A549 treated with CpdA at 1 μM for 4 hours (cell line): ENCODE measurements at places on chromosomes 11 and 22. TPM values are rescaled to one million over a fixed set of nuclear protein-coding genes. Genes with fewer than 3 reads are reported as not detected.

The SLC22A25 gene
- not detected in 5 replicates for total RNA-seq

The ROBO4 gene
- not detected in 5 replicates for total RNA-seq

The OR2AG2 gene
- 0.01 to 0.13 TPM in 2 of 5 replicates, not detected in the others for total RNA-seq

The APOL5 gene
- total RNA-seq, result not detected in 5 replicates

The CDC42EP1 gene
- 27.2 to 39.2 TPM (median 36.6 TPM) in 5 replicates for total RNA-seq

The FAM118B gene
- total RNA-seq, result 14.9 to 16.5 TPM (median 15.5 TPM) in 5 replicates

The PRR33 gene
- 0.02 TPM in 1 of 5 replicates, not detected in the others for total RNA-seq

The CLDN5 gene
- total RNA-seq, result not detected in 5 replicates

The MAP4K2 gene
- total RNA-seq, result 7.8 to 9.8 TPM (median 8.8 TPM) in 5 replicates

The TBC1D22A gene
- total RNA-seq, result 8.8 to 10.4 TPM (median 10.1 TPM) in 5 replicates

The RAG2 gene
- not detected in 5 replicates for total RNA-seq

The RAB36 gene
- 6.1 to 7.3 TPM (median 6.9 TPM) in 5 replicates for total RNA-seq

The PVALB gene
- total RNA-seq, result not detected in 5 replicates

The MMP8 gene
- total RNA-seq, result not detected in 5 replicates

The EHF gene
- total RNA-seq, result 0.12 to 0.70 TPM (median 0.61 TPM) in 5 replicates

The LDHAL6A gene
- total RNA-seq, result not detected in 5 replicates

The CYTH4 gene
- total RNA-seq, result 0.82 to 1.2 TPM (median 1.0 TPM) in 5 replicates

The TMPRSS5 gene
- 0.08 to 0.16 TPM (median 0.12 TPM) in 4 of 5 replicates, not detected in the other for total RNA-seq

The TYR gene
- not detected in 5 replicates for total RNA-seq

The P4HA3 gene
- total RNA-seq, result 29.6 to 51.0 TPM (median 40.7 TPM) in 5 replicates

The NPAS4 gene
- total RNA-seq, result not detected in 5 replicates

The RCE1 gene
- total RNA-seq, result 31.2 to 47.7 TPM (median 47.5 TPM) in 5 replicates

The YPEL1 gene
- 0.09 to 0.67 TPM (median 0.22 TPM) in 5 replicates for total RNA-seq

The SYT12 gene
- total RNA-seq, result 10.2 to 14.1 TPM (median 10.4 TPM) in 5 replicates

The PAMR1 gene
- not detected in 5 replicates for total RNA-seq

The PACSIN2 gene
- 63.1 to 69.9 TPM (median 66.0 TPM) in 5 replicates for total RNA-seq

The MRGPRE gene
- total RNA-seq, result 0.15 to 0.19 TPM in 2 of 5 replicates, not detected in the others

The SHISA8 gene
- 0.13 to 0.19 TPM (median 0.15 TPM) in 4 of 5 replicates, not detected in the other for total RNA-seq

The ZNF202 gene
- total RNA-seq, result 8.9 to 11.1 TPM (median 9.5 TPM) in 5 replicates

The CRY2 gene
- 2.9 to 3.5 TPM (median 3.2 TPM) in 5 replicates for total RNA-seq

The DEUP1 gene
- total RNA-seq, result not detected in 5 replicates

The SIPA1 gene
- total RNA-seq, result 8.2 to 22.4 TPM (median 21.4 TPM) in 5 replicates
